ENCODE measurements at places on chromosomes 12 and 14. TPM values are rescaled to one million over a fixed set of nuclear protein-coding genes. Genes with fewer than 3 reads are reported as not detected.
A peak's percentile ranks its signal among the peaks of the same experiment; 100 is the strongest.

GRCh38 chr12:104064842-104065427 lies 604 bp downstream of the HCFC2 start:
- no peak for DNase-seq

GRCh38 chr12:109734219-109735000 lies 20.8 kb downstream of the FAM222A start:
- no peak for DNase-seq

GRCh38 chr14:50044042-50044651 lies 72.2 kb downstream of the VCPKMT start:
- no peak for DNase-seq

DNA sequence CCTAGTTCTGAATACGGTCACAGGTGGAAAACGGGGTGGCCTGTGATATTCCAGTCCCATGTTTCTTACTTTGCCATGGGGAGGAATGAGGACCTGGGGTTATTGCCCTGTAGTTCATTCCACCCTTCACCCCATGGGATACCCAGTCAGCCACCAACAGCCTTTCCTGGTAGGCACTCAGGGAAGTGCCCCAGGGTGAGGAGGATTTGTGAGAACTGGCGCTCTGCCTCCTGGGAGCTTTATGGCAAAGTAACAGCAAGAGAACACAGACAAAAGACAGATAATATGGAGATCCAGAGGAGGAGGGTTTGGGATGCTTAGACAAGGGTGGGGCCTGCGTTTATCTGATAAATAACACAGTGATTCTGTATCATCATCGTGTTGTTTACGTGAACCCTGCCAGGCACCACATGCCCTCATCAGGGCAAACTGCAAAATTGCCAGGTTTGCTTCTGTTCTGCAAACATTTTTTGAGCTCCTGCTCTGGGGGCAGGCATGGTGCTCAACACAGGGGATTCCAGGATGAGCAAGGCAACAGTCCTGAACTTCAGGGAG lies 223.5 kb downstream of the SLC41A2 start:
- DNase-seq, result no peak

- DNase-seq, result no peak
Observed at GRCh38 chr12:131725503-131725902, 14.6 kb downstream of the SFSWAP start.

DNA sequence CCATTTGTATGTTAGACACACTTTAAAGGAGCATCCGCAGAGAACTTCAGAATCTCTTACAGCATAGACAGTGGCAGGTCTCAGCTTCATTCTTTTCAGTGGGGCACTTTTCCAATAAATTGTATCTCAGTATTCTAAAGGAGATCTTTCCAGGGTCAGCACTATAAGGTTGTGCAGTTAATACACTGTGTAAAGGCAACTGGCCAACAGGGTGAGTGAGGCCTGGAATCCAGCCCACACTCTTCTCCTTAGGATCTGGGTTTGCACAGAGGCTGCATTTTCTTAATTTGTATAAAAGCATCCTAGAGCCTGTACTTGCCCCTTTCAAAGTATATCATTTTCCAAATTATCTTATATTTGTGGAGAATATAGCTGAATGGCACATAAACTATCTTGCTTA lies 94.2 kb downstream of the MYF5 start:
- DNase-seq, result no peak

DNA sequence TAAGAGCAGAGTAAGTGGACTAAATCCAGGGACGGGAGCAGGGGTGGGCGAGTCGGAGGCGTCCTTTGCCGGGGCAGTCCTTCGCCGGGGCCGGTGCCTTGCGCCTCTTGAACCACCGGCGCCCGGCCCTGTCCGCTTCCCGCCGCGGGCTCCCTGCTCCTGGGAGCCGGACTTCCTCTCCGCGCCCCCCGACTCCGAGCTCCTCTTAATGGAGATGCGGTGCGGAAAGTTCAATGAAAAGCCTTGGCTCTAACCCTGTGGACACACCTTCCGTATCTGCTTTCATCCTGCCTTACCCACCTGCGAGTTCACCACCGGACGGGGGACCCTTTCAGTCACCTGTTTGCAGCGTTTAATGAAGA lies 412 bp downstream of the FGFR1OP2 start:
- peak; percentile 28 for DNase-seq

GRCh38 chr12:30164382-30165318 lies 380.9 kb upstream of the TMTC1 start:
- DNase-seq, result no peak

DNA sequence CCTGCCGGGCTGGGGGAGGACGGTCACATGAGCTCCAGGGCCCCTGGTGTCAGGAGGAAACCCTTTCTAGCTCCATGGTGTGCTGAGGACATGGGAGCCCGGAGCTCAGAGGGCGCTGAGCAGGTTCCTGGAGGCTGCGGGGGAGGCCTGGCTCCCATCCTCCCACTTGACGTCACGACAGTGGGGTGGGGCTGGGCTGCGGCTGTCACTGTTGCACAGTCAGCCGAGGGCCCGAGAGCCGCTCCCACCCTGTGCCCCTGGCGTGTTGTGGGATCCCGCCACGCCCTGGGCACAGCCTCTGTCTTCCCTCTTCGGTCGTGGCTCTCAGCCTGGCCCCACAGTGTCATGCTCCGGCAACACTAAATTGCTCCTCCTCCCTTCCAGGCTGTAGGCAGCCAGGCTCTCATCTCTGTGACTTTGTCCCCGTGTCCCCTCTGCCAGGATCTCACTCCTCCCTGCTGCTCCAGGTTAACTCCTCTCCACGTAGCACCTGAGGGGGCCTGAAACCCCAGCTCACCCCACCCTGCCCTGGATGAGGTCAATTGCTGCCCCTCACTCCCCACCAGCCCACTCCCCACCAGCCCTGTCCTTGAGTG lies 33.0 kb downstream of the BEGAIN start:
- DNase-seq, result peak; percentile 40

GRCh38 chr12:89176676-89177075 lies 175.6 kb downstream of the DUSP6 start:
- DNase-seq, result no peak

- DNase-seq, result no peak
Observed at GRCh38 chr12:104291867-104292524, 11.5 kb upstream of the EID3 start.

DNA sequence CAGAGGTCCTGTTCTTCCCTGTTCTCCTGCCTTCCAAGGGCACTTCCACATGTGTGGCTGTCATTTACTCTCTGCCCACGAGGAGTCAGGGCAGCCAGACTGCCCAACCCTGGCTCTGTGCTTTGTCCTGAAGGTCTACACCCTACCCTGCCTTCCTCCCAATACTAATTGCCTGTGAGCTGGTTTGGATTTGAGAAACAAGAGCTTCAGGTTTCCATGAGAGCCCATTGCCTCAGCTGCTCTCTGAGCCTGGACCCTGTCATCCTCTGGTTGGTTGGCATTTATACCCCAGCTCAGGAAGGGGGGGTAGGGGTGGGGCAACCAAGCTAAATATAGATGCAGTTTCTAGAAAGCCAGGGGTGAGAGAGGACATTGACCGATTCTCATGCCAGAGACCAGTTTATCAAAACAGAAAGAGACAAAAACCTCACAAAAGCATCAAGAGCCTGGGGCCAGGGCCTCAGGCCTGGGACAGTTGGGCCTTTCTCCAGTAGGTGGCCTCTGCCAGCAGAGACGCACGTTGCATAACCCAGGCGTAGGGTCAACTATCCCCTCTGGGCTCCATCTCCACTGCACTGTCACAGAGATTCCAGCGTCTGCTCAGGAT lies 34.5 kb downstream of the VDR start:
- DNase-seq, result no peak

DNA sequence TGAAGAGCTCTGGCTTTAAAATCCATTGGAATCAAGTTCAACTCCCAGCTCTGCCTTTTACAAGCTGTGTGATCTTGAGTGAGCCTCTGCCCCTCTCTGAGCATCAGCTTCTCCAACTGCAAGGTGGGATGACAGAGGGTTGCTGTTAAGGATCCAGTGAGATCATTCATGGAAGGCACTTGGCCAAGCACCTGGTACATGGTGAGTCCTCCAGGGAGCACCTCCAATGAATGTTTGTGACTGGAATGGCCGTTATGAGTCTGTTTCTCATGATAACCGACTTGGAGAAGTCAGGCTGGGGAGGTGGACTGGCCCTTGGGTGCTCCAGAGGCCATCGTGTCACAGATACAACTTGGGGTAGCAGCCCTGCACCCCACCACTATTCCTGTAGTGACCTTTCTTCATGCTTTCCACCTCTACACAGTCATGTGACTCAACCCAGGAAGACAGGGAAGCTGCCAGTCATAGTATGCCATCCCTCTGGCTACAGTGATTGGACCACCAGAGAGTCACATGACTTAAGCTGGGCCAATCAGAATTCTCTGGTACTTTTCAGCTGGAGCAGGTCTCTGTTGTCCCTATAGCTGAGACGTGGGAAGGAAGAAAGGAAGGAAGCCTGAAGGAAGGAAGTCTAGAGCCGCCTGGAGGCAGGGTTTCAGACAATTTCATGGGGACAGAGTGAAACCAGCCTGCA lies 146.5 kb upstream of the MYL2 start:
- DNase-seq, result peak; percentile 90

DNA sequence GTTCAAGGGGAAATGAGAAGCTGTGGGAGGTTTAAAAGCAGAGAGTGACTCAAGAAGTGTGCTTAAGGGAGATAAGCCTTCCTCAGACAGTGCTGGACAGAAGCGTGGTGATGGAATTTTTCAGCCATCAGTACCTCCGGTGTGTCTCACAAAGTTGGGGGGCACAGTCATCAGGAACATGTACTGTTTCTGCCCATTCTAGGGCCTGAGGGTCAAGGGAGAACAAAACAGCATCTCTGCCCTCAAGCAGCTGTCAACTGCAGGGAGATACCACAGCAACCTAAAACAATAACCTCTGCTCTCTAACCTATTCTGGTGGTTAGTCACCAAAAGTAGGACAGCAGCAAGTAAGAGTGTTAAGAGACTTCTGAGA lies 2.0 kb upstream of the STON2 start:
- peak; percentile 55 for DNase-seq

- peak; percentile 63 for DNase-seq
Observed at GRCh38 chr12:39605996-39606395, 13.6 kb downstream of the ABCD2 start.

DNA sequence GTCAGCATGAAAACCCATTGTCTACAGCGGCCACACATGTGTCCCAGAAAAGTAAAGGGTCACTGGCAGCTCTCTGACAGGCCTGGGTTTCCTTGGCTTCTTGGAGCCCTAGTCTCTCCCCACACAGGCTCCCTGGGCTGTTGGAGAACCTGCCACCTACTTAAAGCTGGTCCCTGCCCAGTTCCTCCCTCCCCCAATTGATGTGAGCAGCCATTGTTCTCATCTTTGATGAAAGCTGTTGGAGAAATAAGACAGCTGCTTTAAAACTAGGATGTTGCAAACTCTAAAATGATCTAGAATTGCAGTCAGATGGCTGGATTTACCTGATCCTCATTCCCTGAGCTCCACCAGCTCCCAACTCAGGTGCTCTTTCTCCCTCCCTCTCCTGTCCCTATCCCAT lies 4.8 kb upstream of the PLEKHH1 start:
- no peak for DNase-seq

GRCh38 chr14:76023757-76024156 lies 38.2 kb downstream of the IFT43 start:
- no peak for DNase-seq

GRCh38 chr12:92696216-92696615 lies 6.6 kb upstream of the PLEKHG7 start:
- DNase-seq, result no peak

SCNN1A gene
- total RNA-seq, result 57.7 TPM

TBPL2 gene
- not detected for total RNA-seq

SMAGP gene
- 7.4 TPM for total RNA-seq

CCDC88C gene
- 20.4 TPM for total RNA-seq

GALC gene
- total RNA-seq, result 12.6 TPM

CMKLR1 gene
- total RNA-seq, result not detected

PRH2 gene
- not detected for total RNA-seq

SALL2 gene
- total RNA-seq, result under 0.01 TPM

CDKN3 gene
- 3.7 TPM for total RNA-seq
